Breast epithelium (tissue), 4 donors: ENCODE measurements at places on chromosomes 3 and 15. TPM values are rescaled to one million over a fixed set of nuclear protein-coding genes. Genes with fewer than 3 reads are reported as not detected.

The CLSTN2 gene
- total RNA-seq, result 75.5 TPM

The PCLAF gene
- 0.48 TPM for total RNA-seq

The MYO1E gene
- 68.6 TPM for total RNA-seq

The MTHFS gene
- 19.0 TPM for total RNA-seq

The PGBD4 gene
- total RNA-seq, result 0.64 TPM

The STRA6 gene
- total RNA-seq, result 1.0 TPM

The GASK1A gene
- 10.1 TPM for total RNA-seq

The NOX5 gene
- 1.9 TPM for total RNA-seq

The LCMT2 gene
- 9.5 TPM for total RNA-seq

The FEZF2 gene
- not detected for total RNA-seq

The RTP3 gene
- total RNA-seq, result not detected

The DNAH12 gene
- 0.32 TPM for total RNA-seq

The MAGI1 gene
- total RNA-seq, result 94.4 TPM

The RYR3 gene
- total RNA-seq, result 4.2 TPM

The GP9 gene
- total RNA-seq, result not detected

The ILDR1 gene
- 3.3 TPM for total RNA-seq

The HYAL1 gene
- 4.8 TPM for total RNA-seq

The TTLL13 gene
- 0.15 TPM for total RNA-seq

The EOMES gene
- total RNA-seq, result not detected

The SLC27A2 gene
- 3.5 TPM for total RNA-seq

The PLA2G4B gene
- total RNA-seq, result 11.0 TPM

The SLCO2A1 gene
- 4.2 TPM for total RNA-seq

The SLC28A2 gene
- not detected for total RNA-seq

The STRIT1 gene
- not detected for total RNA-seq

The ROPN1 gene
- total RNA-seq, result 6.1 TPM

The EPHB1 gene
- 1.8 TPM for total RNA-seq

The RTP1 gene
- total RNA-seq, result not detected

The RAB6B gene
- total RNA-seq, result 1.8 TPM

The ASB14 gene
- total RNA-seq, result not detected

The GPR160 gene
- total RNA-seq, result 27.9 TPM

The TEX55 gene
- not detected for total RNA-seq

The ADAM10 gene
- total RNA-seq, result 113 TPM

The SYNPR gene
- not detected for total RNA-seq

The THSD4 gene
- total RNA-seq, result 41.3 TPM

The HCLS1 gene
- 144 TPM for total RNA-seq

The GUCA1C gene
- not detected for total RNA-seq

The GCNT3 gene
- not detected for total RNA-seq

The MRPL47 gene
- 23.4 TPM for total RNA-seq

The HCN4 gene
- total RNA-seq, result not detected

The SMCO1 gene
- not detected for total RNA-seq

The FBXW12 gene
- not detected for total RNA-seq

The MAP2K5 gene
- total RNA-seq, result 13.8 TPM

The PFKFB4 gene
- 6.9 TPM for total RNA-seq

The NCKIPSD gene
- total RNA-seq, result 31.8 TPM

The TGM5 gene
- total RNA-seq, result 2.7 TPM
